ENCODE measurements at places on chromosomes 5 and 9.

DNA sequence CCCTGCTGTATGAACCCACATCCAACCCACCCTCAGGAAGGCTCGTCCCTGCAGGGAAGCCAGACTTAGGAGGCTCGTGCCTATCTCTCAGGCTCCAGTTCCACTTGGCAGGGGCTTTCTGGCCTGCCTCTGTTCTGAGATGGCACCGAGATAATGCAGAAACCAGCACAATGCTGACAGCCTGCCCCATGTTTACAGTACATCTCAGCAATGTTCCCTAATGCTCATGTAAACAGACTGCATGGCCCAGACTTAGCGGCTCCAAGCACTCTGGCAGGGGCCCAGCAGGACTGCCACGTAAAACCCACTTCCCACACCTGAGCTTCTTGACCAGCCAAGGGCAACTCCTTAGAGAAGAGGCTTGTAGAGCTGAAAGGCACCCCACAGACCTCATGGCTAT is 499.5 kb upstream of the BRINP1 start:
- DNase-seq = no peak

DNA sequence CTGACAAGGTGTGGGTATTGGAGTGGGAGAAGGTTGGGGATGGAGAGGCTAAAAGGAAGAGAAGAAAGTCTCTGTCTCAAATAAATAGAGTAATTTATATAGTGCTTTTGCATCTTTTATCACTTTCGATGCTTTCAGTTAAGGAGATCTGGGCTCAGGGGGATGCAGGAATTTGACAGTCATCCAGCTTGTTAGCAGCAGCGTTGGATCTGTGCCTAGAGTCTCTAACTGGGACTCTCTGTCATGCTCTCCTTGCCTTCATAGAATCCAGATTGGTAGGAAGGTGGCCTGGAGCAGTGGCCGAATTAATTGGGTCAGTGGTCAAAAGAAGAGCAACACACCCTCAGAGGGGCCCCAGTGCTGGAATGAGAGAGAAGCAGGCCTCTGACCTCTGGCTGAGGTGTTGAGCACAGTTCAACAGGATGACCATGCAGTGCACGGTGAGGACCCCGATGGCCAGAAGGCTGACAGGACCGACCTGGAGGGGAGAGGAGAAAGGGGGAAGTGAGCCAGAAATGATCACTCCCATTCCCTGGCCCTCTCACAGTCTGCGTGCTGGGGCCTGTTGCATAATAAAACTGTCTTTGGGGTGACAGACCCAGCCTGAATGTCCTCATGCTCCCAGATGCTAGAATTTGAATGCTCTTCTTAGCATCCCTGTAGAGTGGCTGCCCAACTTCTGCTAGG is 7.6 kb downstream of the SLC36A3 start:
- no peak for DNase-seq

DNA sequence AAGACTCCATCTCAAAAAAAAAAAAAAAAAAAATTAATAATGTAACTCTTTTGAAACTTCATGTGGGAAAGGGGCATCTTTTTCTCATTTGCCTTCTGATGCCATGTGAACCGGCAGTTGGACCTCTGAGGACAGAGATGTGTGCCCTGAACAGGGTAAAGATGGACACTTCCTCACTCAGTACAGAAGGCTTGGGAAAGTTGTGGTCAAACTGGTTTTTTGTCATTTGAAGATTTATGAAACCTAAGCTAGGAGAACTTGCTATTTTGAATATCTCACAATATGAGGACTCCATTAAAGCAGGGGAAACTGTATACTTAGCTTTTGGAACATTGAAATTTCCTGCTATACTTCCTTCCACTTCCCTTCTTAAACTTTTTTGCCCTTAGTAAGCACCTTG is 147.5 kb upstream of the ALDH1B1 start:
- DNase-seq = no peak

DNA sequence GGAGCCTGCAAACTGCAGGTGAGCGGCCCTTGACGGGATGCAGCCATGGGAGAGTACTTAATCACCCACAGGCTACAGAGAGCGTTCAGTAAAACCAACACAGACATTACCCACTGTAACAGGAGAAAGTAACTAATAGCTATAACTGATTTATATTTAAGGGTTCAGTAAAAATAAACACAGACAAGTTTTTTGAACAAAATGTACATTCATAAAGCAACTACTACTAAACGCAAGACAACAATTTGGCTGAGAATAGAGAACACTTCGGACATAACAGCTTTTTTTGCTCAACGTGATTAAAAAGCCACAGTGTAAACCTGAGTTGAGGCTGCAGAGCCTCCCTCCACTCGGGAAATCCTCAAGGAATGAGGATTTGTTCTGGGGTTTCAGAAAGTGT is 61.7 kb downstream of the LIFR start:
- no peak for DNase-seq

DNA sequence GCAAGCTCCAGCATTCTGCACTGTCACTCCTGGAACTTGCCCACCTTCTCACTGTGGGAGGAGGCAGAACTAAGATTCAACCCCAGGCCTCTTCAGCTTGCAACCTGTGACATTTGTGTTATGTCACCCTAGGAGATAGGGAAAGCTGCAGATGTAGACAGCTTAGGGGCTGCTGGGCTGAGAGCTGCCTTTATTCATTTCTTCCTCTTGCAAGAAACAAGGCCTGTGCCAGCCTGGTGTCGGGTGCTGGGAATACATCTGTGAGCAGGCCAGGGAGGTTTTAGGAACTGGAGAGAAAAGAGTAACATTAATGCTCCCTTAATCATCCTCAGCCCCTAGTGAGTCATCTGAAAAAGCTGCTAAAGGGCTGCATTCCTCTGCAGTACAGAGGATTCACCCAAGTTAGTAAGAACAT is 101.8 kb downstream of the FGF18 start:
- peak; percentile 86 for DNase-seq

- DNase-seq = no peak
Measured at GRCh38 chr9:125332527-125332926, 70.9 kb downstream of the GAPVD1 start.

DNA sequence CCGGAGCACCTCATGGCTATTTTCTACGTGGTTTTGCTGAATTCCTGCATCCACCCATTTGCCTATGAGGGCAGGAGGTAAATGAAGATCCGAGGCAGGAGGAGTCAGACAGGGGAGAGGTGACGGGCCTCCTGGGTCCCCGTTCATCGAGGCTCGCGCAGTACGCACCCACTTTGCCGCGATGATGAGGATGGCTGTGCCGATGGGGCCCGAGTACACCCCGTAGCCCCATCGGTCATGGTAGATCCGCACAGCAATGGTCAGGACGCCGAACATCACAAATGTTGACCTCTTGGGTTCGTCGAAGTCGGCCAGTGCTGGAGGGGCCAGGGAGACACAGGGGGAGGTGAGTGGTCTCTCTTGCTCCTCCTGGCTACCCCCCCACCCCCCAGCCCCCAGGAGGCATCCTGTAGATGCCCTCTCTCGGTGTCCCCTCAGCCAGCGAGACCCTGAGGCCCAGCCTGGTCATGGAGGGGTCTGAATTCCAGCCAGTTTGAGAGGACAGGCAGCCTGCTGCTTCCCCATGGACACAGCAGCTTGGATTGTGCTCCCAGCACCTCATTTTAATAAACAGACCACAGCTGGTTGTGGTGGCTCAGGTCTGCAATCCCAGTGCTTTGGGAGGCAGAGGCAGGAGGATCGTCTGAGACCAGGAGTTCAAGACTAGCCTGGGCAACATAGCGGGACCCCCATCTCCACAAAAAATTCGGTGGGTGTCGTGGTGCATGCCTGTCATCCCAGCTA is 5.9 kb downstream of the MYMK start:
- no peak for DNase-seq

DNA sequence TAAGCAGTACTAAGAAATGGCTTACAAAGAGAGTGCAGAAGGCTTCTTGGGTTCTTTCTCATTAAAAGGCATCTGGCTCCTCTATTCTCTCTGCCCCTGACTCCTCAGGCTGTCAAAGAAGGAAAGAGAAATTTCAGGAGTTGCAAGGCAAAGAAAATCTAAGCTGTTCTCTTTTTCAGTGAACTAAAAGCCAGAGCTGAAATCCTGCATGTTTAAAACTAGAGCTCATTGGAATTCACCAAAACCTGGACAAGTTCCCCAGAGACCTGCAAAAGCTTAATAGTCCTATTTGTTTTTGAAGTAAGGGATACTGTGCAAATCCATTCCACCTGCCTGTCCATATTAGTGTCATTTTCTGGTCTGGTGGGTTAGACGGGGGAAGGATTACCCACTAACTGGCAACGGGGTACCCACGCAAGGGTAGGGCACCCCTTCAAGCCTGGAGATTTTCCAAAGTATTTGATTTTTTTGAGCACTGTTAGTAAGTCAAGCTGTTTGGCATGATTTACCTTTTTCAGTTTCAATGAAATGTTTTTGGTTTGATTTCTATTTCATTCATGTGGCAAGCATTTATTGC is 179.3 kb downstream of the FSTL4 start:
- no peak for DNase-seq

- no peak for DNase-seq
Measured at GRCh38 chr5:145826895-145827674, 8.1 kb downstream of the PRELID2 start.

GRCh38 chr5:56683733-56684132 is 131.6 kb upstream of the MAP3K1 start:
- DNase-seq = no peak

DNA sequence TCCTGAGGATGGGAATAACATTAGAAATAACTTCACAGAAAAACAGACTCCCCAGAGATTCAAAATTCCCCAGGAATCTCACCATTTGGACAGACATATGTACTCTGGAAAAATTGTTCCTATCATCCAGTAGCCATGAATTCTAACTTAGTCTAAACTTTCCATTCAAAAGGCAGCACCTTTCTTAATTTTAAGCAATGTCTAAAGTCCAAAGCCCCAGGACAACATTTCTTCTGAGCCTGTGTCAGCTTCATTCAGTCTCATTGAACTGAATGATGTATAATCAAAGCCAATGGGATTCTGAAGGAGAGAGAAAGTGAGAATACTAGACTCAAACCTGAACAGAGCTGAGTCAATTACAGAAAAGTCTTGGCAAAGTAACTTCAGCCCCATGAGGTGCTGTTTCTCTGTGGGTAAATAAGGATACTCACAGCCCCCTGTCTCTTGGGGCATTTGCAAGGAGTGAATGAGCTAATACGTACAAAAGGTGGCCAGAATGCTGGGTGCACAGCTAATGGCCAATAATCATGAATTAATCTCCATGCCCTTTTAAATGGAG is 140.6 kb downstream of the SEMA5A start:
- no peak for DNase-seq

DNA sequence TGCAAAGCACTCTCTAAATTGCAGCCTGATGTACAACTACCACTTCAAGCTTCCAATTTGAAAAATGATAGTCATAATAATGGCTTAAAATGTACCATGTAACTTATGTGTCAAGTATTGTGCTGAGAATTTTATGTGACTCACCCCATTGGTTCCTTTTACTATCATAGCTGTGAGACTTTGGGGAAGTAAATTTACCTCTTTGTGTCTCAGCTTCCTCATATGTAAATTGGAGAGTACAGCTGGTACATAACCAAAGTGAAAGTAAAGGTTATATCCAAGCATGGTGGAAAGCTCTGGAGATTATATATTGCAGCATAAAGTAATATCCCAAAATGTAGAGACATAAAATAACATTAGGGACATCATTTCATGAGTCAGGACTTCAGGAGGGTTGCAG is 2200.4 kb upstream of the C9orf72 start:
- no peak for DNase-seq

- no peak for DNase-seq
Measured at GRCh38 chr5:94745786-94746730, 127.6 kb downstream of the SLF1 start.

DNA sequence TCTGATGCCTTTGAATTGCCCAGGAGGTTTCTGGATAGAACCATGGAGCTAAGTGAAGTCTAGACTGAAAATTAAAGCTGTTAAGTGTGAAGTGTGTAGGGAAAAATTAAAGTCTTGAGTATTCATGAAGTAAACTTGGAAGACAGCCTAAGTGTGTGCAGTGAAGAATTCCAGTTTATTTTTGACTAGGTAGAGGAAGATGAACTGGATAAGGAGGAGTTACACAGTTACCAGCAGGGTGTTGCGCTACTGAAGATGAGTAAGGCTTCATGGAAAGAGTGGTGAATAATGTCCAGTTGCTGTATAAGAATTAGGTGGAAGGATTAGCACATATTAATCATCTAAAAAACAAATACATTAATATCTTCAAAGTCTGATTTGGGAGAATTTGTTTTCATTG is 5.7 kb upstream of the CHD1 start:
- no peak for DNase-seq

DNA sequence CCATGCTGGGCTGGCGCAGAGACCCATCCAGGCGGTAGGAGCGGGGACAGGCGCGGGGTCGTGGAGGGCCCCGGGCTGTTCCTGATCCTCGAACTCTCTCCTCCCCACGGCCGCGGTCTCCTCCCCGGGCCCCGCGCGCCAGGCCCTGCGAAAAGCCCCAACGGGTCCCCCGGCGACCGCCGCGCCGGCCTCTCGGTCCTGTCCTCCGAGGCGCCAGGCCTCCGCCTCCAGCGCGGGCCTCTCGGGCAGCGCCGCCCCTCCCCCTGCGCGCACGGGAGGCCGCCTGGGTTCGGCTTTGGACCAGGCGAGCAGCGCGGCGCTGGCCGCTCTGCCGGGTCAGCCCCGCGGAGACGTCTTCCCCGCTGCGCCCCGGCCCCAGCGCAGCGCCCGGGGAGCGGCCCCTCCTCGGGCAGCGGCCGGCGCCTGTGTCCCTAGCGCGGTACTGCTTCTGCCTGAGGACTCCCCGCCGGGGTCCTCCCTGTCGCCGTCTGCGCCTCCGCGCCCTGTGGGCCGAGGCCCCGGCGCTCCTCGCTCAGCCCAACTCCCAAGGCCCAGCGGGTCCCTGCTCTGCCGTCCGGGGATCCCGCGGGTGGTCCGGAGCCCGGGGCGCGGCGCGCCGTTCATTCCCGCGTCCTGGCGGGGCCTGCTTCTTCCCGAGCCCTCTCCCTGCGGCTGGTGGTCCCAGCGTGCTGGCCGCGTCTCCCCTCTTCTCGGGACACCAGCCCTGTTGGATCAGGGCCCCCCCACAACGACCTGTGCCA is 13.4 kb downstream of the COL23A1 start:
- no peak for DNase-seq

DNA sequence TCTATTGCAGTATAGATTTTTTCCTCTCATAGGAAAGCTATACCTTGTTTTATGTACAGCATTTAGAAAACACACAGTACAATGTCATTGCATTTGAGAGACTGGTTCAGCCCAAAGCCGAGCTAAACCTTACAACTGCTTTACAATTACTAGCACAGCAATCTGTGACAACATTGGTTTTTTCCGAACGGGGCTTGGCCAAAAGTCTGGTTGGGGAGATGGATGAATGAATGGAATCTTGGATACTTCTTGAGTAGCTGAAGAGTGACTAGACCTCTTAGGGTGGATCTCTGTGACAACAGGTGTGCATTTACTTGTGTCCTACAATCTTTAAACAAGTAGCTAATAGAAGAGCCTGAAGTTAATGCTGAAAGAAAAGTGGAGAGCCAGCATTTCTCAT is 1.2 kb downstream of the SGCD start:
- no peak for DNase-seq
